ENCODE measurements at places on chromosomes 5 and 9. TPM values are rescaled to one million over a fixed set of nuclear protein-coding genes. Genes with fewer than 3 reads are reported as not detected.

PCDHB9 gene
- total RNA-seq = 0.33 TPM

PIP5K1B gene
- total RNA-seq = 10.7 TPM

ZNF366 gene
- not detected for total RNA-seq

ANKRD34B gene
- total RNA-seq = not detected

RELL2 gene
- total RNA-seq = 43.1 TPM

TEX48 gene
- total RNA-seq = not detected

PROP1 gene
- not detected for total RNA-seq

PPP2R2B gene
- total RNA-seq = not detected

ZNF658 gene
- 3.5 TPM for total RNA-seq

LHX2 gene
- total RNA-seq = not detected

RAI14 gene
- 12.3 TPM for total RNA-seq
